ENCODE measurements at places on chromosomes 5 and 9.

DNA sequence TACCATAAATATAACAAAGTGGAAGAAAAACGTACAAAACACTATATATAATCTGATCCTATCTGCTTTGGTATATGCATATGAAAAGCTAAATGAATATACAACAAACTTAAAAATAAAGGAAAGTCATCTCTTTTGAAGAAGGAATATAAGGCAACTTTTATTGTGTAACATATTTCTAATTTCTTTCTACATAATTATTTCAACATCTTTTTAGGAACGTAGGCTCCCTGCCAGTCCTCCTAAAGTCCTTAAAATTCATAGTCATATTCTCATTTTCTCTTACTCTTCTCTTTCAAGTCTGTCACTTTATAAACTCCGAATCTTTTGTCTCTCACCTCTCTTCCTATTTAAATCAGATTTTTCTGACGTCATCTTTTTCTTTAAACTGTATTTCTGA lies 9.6 kb downstream of the DEPDC1B start:
- no peak for DNase-seq

DNA sequence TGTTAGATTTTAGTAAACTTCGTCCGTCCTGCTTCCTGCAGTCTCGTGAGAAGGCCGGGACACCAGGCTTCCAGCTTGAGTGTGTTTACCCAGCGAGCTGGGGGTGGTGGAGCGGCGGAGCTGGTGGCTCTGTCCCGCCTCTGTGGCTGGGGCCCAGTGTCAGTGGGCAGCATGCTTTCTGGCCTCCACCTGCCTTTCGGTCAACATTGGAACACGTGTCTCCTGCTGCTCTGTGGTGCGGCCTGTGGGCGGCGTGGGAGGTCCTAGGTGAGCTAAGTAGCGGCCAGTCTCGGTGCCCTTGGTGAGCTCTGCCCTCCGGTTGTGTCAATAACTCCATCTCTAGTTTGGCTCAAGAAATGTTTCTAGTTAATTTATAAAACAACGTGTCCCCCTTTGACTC lies 125.9 kb downstream of the GADD45G start:
- DNase-seq, result peak; percentile 71

DNA sequence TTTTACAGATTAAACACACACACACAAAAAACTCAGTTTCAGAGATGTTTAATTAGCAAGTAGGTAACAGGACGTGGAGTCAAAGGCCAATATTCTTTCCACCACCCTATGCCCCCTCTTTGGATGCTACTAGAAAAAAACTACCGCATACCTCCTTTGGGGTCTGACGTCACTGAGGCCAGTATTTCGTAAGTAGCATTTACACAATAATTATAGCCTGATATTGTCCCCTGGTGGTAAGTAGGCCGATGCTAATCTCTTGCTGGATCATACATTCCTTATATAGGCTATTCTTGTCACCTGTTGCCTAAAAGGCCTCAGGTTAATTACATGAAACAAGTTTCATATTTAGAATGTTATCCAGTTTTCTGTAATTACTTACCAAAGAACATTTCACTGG lies 21.0 kb upstream of the SMARCA2 start:
- DNase-seq, result no peak

- no peak for DNase-seq
Measured at GRCh38 chr9:84699984-84700383, 30.5 kb downstream of the NTRK2 start.

DNA sequence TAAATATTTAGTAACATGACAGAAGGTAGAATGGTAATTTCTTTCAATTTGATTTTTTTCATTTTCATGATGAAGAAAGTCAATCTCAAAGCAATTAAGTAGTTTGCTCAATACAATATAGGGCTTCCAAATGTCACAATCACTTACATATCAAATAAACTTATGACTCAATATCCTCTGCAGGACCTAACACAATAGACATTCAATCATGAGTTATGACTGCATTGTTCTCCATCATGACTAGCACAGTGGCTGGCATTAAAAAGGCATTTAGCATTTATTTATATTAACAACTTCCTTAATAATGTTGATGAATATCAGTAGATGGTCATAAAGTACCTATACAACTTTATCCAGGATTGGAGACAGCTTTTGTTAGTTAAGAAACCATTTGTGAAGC lies 1499.6 kb downstream of the EFNA5 start:
- DNase-seq, result no peak

GRCh38 chr5:145911164-145911563 lies 25.2 kb upstream of the SH3RF2 start:
- no peak for DNase-seq

DNA sequence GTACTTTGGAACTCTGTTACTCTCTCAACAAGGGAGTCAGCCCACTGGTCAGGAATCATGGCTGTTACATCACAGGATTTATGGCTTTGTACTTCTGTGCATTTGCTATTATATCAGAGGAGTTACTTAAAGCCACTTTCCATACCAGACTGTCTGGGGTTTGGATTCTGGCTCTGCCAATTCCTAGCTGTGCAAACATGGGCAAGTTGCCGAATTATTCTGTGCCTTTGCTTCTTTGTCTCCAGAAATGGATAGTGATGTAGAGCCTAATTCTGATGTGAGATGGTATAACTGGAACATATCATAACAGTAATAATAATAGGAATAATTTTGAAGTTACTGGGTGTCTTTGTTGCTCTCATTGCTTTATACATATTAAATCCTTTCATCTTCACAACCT lies 1047.3 kb upstream of the SEMA6A start:
- no peak for DNase-seq

DNA sequence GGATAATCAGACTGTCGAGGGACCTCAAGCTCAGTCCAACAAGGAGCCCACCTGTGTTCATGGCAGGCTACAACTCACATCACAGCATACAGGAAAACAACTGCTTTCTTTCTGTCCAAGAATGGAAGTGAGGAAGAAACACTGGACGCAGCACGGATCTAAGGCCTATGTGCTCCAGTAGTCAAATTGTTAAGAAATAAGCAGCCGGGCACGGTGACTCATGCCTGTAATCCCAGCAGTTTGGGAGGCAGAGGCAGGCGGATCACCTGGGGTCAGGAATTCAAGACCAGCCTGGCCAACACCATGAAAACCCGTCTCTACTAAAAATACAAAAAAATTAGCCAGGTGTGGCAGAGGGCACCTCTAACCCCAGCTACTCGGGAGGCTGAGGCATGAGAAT lies 427.8 kb downstream of the BNC2 start:
- no peak for DNase-seq

- no peak for DNase-seq
Measured at GRCh38 chr5:167953151-167953798, 338.2 kb upstream of the WWC1 start.

- DNase-seq, result no peak
Measured at GRCh38 chr9:79287708-79288290, 284.0 kb upstream of the TLE4 start.

DNA sequence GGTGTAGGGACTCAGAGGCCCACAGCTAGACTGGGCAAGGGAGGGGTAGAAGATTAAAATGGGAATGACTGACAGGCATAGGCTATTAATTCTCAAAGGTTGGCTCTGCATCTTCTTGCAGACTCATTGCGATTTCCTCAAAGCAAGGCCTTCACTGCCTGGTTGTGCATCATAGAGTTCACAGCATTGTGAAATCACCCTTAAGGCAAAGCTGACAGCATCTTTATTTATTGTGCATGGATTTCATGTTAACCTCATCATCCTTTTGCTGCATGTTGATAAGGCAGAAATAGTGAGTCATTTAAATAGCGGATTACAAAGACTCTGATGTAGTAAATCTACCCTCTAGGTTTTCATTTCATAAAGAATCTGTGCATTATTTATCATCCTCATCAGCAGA lies 13.6 kb upstream of the PALM2AKAP2 start:
- DNase-seq, result no peak

- no peak for DNase-seq
Measured at GRCh38 chr5:57066924-57067596, 106.8 kb upstream of the GPBP1 start.

GRCh38 chr9:122192914-122193525 lies 33.3 kb downstream of the MORN5 start:
- DNase-seq, result no peak

DNA sequence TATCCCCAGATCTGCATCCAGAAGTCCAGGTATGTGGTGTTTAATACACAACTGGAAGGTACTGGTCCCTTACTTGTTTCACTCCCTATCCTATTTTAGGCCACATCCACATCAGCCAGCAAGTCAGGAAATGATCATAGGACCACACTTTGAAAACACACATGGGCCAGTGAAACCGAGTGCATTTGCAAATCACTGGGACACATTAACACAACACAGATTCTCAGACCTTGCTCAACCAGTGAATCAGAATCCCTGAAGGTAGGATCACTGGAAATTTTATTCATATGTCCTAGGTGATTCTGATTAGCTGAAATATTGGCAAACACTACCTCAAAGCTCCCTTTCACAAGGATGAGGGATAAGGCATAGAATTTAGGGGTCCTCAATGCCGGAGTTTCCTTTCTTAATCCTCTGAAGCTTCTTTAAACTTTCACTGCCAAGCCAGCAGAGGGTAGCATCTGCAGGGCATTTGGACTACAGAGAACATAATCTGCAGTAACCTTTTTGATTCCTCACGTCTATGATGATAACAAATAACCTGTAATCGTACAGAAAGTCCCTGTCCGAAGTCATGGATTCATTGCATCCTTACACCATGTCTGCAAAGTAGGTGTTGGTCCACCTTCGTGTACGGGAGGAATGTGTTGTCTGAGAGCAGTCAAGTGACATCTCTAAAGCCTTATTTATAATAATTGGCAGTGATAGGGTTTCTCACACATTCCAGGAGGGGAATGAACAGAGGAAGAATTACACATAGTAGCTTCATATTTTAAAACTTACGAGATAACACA lies 11.0 kb upstream of the ABLIM3 start:
- no peak for DNase-seq

All from NCI-H1417 treated with DMSO at 0.1 percent for 48 hours (cell line).